Stimulated activated CD8-positive, alpha-beta memory T cell treated with anti-CD3 and anti-CD28 coated beads, Interleukin-15, amount 100 ng/mL, for 48 hours (primary cell): ENCODE measurements at places on chromosomes 11 and 22.

DNA sequence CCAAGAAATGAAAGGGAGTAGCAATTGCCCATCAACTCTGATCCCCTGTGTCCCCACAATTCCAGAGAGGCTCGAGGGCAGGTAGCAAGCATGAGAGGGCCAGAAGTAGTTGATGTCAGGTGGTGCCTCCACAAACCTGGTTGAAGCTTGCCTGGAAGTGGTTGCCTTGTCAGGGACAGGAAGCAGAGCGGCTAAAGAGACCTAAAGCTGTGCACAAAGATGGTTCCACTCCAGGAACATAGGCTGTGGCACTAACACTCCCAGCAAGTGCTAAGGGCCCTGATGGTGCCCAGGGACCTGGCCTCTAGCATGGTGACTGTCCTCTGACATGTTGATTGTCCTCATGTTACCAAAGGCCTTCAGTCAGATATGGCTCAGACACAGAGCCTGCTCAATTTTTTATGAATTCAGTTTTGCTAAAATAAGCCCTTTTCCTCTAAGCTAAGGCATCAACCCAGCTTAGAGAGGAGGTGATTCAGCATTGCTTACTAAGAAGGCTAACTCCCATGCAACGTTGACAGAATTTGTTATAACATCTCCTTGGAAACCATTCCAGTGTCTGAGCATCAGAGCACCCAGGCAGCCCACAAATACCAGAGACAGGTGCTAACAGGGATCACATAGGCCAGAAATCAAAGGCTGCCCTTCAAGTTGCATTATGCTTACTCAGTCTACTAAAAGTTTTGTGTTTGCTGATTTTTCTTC lies 196.3 kb upstream of the ARHGAP20 start:
- no peak for DNase-seq

GRCh38 chr11:93591247-93591898 lies 48.2 kb upstream of the SMCO4 start:
- no peak for DNase-seq

DNA sequence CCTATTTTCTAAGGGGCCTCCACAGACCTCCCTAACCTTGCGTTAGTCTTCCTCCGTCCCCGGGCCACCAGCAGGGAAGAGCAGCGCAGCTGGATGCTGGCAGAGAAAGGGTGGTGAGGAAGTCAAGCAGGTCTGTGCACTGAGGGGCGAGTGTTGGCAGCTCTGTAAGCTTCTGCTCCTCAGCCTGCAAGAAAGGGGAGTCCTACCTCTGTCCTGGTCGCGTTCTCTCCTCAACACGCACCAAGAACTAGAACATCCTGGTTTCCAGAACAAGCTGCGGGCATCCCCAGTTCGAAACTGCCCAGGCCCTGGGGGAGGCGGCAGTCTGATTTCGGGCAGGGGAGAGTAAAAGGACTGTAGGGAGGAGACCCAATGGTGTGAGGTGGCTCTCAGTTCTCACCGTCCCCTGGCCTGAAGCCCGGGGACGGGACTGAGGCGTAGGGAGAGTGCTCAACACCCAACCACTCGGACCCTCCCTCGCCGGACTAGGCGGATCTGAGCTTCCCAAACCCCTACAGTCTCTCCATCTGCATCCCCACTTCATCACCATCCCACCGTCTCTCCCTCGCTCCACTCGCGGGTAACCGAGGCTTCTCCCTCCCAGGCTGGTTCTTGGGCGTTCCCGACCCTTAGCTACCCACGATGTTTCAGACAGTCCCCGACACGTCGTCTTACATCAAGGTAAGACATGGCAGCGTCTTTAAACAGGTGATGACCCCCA lies 7.7 kb upstream of the FLI1 start:
- DNase-seq: no peak

DNA sequence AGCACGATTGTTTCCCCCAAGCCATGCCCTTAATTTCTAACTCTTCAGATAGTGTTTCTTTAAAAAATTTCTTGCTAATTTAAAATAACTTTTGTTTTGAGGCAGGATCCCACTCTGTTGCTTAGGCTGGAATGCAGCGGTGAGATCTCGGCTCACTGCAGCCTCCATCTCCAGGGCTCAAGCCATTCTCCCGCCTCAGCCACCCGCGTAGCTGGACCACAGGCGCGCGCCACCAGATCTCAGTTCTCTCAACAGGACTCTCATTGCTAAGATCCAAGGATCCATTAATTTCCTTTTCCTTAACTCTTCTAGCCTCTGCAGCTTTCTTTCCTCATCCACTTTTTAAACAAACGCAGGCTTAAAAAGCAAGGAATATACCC lies 327 bp upstream of the MED17 start:
- peak; percentile 19 for DNase-seq

GRCh38 chr11:64353715-64354506 lies 5.1 kb upstream of the RPS6KA4 start:
- no peak for DNase-seq

DNA sequence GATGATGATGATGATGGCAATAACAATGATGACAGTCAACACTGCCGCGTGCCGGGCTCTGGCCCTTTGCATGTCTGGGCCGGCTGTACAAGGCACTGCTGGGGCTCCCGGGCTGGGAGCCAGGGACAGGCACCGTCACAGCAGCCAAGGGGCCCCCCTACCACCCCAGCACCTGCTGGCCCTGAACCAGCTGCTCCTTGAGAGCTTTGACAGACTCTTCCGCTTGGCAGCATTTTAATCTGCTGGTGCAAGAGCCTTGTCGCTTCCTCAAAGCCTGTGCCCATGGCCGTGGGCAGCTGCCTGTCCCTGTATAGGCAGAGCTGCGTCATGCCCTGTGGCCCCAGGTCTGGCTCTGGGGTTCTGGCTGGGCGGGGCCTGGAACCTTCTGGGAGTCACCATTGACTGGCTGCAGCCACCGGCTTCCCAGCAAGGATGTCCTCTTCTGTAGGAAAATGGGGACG lies 12.9 kb upstream of the MUC6 start:
- DNase-seq: no peak

DNA sequence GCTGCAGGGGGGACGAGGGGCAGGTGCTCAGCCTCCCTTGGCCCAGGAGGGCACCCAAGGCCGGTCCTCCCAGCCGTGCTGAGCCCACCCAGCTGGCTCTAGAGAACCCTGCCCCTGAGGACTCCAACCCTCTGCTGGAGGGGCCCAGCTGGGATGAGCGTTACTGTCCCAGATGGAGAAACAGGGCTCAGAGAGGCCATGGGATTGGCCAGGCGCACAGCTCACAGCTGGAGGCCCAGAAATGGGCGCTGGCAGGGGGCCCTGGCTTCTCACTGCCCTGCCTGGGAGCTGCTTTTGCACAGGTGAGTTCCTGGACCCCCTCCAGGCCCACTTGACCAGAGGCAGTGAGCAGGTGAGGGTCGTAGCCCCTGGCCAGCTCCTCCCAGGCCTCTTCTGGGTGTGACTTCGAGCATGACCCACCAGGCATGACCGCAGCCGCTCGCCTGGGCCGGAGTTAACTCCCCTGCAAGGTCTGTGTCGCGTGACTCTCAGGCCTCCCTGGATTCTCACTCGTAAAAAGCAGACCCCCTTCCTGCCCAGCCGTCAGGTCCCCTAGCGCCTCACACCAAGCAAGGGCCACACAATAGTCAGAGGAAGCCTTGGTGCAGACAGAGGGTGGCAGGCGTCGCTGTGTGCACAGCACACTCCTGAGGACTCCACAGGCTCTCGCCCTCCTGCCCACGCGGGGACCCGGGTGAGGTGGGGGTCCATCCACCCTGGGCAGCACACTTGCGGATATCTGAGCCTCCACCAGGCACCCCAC lies 19.7 kb upstream of the IL17REL start:
- no peak for DNase-seq

GRCh38 chr11:2301631-2302305 lies at the start of the genes C11orf21 and TSPAN32:
TSS of gene C11orf21 (minus strand) at chr11:2301918. CDS start at chr11:2301808, 110 bp downstream.
TSS of gene TSPAN32 (plus strand) at chr11:2302013. CDS start at chr11:2302150, 137 bp downstream.
- peak; percentile 54 for DNase-seq

GRCh38 chr22:24128631-24129262 lies 52.5 kb upstream of the SUSD2 start:
- no peak for DNase-seq

GRCh38 chr11:46513934-46514342 lies 79.9 kb downstream of the AMBRA1 start:
- no peak for DNase-seq

GRCh38 chr22:27594474-27595134 lies 207.0 kb downstream of the MN1 start:
- DNase-seq: no peak

DNA sequence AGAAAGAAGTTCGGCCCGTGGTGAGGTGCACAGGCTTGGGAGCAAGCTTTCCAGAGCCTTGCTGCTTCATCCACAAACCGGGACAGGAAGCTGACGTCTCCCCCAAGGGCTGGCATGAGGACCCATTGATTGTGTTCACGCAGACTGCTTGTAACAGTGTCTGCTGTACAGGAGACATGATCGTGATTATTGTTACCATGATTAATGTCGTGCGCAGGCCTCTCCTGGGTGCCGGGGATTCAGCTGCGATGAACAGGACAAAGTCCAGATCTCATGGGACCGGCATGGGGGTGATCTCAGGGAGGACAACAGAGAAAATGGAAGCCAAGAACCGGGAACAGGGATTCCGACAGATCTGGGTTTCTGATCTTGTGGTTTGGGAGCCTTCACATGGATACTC lies 219.9 kb downstream of the BRD1 start:
- no peak for DNase-seq

DNA sequence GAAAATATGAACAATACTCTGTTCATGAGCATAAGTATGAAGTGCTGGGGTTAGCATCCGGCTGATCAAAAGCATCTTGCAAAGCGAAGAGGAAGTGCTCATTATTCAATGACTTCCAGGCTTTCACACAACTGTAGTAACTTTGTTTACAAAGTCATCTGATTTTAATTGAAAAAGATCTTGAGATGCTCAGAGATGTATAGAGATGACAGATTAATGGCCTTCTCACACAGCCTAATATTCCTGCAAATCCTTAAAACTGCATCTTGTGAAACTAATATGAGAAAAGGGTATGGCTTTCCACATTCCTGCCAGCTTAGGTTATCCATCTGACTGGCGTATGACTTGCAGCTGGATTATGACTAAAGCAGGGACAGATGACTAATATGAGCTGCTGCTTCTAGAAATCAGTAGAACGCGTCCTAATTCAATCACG lies 125.4 kb downstream of the CASP12 start:
- no peak for DNase-seq

DNA sequence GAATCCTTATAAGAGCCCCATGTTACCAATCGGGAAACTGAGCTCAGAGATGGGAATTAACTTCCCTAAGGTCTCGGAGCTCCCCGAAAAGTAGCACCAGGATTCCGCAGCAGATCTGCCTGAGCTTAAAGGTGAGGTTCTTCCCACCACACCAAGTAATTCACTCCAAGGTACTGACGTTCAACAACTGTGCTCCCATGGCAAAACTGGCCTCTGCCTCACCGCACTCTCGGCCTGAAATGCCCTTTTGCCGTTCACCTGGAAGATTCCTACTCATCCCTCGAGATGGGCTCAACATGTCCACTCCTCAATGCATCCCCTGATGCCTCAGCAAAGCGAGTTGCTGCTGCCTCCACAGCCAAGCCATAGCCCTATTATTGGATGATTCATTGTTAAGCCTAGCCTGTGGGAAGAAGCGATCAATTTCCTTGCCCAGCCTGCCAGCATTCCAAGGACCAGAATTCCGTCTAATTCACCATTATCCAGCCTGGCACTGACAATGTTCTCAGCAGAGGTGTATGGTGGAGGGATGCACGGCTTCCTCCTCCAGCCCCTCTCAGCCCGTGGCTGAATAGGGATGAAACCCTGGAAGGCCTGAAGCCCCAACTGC lies 4.2 kb downstream of the PLAAT3 start:
- DNase-seq: no peak
